ENCODE measurements at places on chromosomes 3 and 15.

DNA sequence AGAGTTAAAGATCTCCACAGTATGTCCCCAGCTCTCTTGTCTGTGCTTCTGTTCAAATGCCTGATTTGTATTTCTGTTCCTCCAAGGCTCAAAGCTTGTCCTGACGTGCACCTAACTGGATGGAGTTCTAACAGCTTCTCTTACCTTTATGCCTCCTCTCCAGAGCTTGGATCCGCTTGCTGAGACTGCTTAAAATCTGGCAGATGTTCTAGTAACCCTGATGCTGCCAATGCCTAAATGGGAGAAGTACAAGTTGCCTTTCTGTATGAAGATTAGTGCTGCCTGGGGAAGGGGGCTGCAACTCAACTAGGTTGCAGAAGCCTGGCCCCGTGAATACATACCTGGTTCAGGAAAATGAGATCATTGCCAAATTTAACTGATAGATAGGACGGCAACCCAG, 354.5 kb upstream of the KCNMB2 start:
- no peak for DNase-seq

GRCh38 chr3:102791641-102792589, 357.1 kb downstream of the ZPLD1 start:
- peak; percentile 17 for DNase-seq

GRCh38 chr15:94744080-94744793, 512.9 kb downstream of the MCTP2 start:
- DNase-seq: no peak

GRCh38 chr3:53702776-53703530, 143.3 kb downstream of the CHDH start:
- DNase-seq: no peak

GRCh38 chr3:72634128-72634527, 214.1 kb downstream of the SHQ1 start:
- no peak for DNase-seq

GRCh38 chr3:148400754-148401153, 296.9 kb upstream of the AGTR1 start:
- DNase-seq: no peak

- DNase-seq: peak; percentile 87
Observed at GRCh38 chr3:178097576-178097975, 438.7 kb upstream of the KCNMB2 start.

GRCh38 chr3:183220828-183221227, 32.2 kb upstream of the B3GNT5 start:
- no peak for DNase-seq

GRCh38 chr3:146326875-146327543, 76.1 kb upstream of the PLSCR4 start:
- peak; percentile 53 for DNase-seq
